ENCODE measurements at places on chromosomes 1 and 21. TPM values are rescaled to one million over a fixed set of nuclear protein-coding genes. Genes with fewer than 3 reads are reported as not detected.
A peak's percentile ranks its signal among the peaks of the same experiment; 100 is the strongest.

DNA sequence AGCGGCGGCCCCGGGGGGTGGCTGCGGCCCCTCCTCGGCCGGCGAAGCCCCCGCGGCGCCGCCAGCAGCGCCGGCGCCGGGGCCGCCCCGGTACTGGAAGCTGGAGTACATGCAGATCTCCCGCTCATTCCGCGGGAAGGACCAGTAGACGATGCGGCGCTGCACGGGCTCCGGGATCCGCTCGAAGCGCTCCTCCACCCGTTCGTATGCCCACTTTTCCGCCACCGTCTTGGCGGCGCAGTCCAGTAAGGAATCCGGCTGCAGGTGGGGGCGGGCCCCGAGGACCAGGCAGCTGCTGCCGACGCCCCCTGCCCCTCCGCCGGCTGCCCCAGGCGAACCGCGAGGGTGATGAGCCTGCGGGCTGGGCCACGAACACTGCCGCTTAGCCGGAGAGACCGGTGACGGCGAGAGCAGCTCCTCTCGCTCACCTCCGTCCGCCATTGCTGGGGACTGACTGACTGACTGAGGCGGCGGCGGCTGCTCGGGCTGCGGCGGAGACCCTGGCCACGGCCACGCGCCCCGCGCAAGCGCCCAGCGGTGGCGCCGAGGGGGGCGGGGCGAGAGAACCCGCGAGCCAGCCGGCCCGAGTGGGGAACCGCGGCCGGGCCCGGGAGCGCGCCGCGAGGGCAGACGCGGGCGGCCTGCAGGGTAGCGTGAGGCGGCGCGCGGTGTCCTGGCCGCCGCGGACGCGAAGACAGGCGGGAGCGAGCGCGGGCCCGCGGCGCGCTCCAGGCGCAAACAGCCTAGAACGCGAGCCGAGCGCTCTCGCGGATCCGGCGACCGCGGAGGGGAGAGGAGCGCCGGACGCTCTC lies at the start of gene ZSWIM5:
ZSWIM5 (minus strand) TSS at position 696 of the 812 bp plus-strand sequence; CDS start at position 441, 255 bp downstream.
- DNase-seq = peak; percentile 54

DNA sequence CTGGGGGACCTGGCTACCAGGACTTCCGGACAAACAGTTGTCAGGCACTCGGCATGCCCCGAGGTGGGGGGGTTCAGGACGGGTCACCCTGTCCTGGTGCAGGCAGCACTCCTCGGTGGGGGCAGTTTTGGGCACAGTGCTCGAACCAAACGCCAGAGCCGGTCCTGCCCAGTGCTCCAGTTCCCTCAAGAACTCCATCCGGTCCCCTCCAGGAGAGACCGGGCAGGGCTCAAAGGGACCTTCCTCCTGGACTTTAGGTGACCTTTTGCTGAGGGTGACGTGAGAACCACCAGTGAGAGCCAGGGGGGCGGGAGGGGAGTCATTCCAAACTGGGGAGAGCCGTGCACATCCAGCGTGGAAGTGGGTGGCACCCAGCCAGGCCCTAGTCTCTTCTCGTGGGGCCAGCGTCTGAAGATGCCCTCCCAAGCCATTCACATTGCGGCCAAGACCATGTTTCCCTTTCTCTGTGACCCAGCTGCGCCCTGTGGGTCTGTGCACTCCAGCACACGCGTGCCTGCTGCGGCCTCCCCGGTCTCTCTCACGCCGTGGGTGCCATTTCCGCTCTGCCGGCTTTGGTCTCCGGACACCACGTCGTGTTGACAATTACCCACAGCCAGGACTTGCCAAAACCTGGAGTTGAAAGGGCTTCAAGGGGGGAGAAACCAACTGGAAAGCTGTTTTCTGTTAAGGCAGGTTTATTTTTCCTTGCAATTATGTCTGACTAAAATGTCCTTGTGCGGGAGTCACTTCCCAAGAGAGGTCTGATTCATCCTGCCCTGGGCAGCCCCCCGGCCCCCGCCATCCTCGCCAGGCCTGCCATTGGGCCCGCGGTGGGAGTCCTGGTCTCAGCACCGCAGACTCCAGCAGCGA lies 178.8 kb upstream of the ARHGEF16 start:
- no peak for DNase-seq

Gene SLAMF9
- not detected for polyA plus RNA-seq

Gene ANXA9
- 3.6 TPM for polyA plus RNA-seq

DNA sequence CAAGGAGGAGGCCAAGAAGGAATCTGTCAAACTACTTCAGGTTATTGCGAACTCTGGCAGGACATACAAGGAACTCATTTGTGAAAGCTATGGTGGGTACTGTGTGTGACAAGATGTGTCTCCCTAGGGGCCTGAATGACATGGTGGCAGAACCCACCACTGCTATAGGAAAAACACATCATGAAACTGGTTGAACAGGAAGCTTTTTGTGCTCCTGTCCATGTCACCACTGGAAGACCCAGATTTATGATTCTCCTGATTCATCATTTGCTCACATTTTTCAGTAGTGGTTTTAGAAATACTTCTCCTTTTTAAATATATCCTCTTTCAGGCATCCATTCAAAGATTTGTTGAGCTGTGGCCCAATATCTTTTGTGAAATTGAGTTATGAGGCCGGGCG lies 23.6 kb downstream of the ARMH1 start:
- no peak for DNase-seq

DNA sequence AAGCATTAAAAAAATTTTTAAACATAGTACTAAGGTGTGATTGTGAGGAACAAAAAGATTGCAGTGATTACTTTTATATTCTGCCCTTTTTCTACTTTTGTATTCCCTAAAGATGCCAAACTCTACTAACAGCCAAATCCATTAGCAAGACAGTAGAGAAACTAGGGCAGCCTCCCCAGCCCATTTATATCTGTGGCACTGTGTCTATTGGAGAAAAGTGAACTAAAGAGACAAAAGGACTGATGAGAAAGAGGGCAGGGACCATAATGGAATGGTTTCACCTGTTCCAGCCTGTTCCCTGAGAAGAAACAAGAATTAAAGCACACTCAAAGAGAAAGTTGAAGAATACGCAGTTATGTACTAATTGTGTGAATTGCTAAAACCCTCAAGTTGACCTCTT lies 56.6 kb downstream of the ATG4C start:
- DNase-seq = no peak

Gene STMN1
- polyA plus RNA-seq = 795 TPM

Gene ARTN
- polyA plus RNA-seq = 0.94 TPM

GRCh38 chr1:162316187-162316586 lies 60.5 kb downstream of the SPATA46 start:
- DNase-seq = no peak

- DNase-seq = no peak
Observed at GRCh38 chr1:239123260-239123659, 263.1 kb upstream of the CHRM3 start.

GRCh38 chr1:214584805-214585766 lies 17.9 kb upstream of the CENPF start:
- DNase-seq = peak; percentile 34

Gene FCRL6
- 0.10 TPM for polyA plus RNA-seq

GRCh38 chr21:46294647-46295176 lies 8.6 kb downstream of the YBEY start:
- no peak for DNase-seq

DNA sequence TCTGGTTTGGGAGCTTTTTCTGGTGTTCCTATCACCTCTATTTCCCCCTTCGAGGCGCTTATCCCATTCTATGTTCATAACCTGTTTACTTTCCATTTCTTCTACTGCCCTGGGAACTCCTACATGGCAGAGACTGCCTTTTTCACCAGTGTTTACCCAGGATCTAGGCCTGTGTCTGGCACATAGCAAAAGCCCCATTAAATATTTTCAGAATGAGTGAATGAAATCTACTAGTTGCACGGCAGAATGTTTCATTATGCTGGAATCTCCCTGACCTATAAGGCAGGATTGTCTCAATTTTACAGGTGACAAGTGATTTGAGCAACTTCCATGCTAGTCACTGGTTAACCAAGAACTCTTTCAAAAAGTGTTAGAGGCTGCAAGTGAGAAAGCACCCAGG lies 70.1 kb downstream of the PGM1 start:
- no peak for DNase-seq

Gene SHISAL2A
- polyA plus RNA-seq = 5.4 TPM

GRCh38 chr1:178637841-178638240 lies 87.2 kb upstream of the RALGPS2 start:
- DNase-seq = no peak

GRCh38 chr21:16751695-16752474 lies 761.0 kb upstream of the CXADR start:
- DNase-seq = no peak

DNA sequence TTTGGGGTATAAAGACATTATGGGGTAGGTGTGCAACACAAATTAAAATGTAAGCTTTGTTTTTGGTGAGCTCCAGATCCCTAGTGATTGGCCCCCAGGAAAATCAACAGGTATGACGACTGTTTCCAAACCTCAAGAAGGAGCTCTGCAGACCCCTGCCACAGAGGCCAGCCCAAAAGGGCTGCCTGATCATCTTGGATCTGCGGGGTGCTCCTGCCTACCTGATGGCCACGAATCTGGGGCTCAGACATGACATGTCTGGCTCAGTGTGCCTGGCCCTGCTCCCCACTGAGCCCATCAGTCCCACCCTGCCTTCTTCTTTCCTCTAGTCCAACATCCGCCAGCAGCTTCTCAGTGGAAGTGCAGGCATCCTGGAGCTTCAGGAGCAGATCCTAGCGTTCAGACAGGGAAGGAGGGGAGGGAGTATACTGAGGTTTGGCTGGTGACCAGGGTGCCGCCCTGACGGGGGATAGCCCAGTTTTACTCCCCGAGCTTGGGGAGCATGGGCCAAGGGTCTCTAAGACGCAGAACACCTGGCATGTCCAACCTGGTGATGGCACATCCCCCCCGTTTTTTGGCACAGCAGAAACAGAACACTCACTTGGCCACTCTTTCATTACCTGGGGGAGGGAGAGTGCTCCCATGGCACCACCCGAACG lies 31.8 kb downstream of the ZNF496 start:
- no peak for DNase-seq

Gene EXTL1
- polyA plus RNA-seq = 2.3 TPM

DNA sequence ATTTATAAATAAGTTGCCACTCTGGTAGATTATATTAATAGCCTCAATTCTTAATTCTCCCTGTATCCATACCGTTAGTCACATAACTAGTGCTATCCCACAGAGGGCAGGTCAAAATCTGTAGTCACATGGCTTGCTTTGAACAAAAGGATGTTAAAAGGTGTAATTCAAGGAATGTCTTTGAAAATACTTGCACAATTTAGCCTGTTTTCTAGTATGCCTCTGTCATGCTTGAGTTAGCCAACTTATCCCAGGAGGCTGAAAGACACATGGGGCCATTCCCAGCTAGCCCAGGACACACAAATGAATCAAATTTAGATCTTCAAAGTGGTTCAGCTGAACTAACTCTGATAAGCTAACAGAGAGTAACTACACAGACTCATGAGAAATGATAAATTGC lies 758.5 kb upstream of the NEGR1 start:
- DNase-seq = no peak

GRCh38 chr1:204756349-204756748 lies 70.8 kb upstream of the LRRN2 start:
- no peak for DNase-seq
